ENCODE measurements at places on chromosomes 12 and 14.

- DNase-seq: no peak
Observed at GRCh38 chr12:7142056-7142644, 12.0 kb downstream of the CLSTN3 start.

- DNase-seq: no peak
Observed at GRCh38 chr12:42490261-42490842, 99.2 kb downstream of the PRICKLE1 start.

- DNase-seq: no peak
Observed at GRCh38 chr12:66210840-66211239, 21.8 kb downstream of the IRAK3 start.

DNA sequence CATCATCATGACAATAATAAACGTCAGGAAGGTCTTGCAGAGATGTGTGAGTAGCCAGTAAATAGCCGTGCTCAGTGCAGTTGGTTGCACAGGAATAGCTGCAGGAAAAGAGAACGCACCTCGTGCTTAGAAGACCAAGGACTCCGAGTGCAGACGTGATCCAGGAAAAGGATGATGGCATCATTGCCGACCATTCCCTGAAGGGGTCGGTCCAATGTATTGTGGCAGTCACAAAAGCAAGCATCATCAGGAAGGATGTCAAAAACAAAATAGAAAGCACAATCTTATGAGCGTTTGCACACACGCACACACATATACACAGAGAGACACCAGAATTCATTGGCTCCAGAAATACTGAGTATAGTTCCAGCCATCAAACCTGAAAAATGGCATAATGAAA is 12.8 kb downstream of the DUSP6 start:
- DNase-seq: no peak

DNA sequence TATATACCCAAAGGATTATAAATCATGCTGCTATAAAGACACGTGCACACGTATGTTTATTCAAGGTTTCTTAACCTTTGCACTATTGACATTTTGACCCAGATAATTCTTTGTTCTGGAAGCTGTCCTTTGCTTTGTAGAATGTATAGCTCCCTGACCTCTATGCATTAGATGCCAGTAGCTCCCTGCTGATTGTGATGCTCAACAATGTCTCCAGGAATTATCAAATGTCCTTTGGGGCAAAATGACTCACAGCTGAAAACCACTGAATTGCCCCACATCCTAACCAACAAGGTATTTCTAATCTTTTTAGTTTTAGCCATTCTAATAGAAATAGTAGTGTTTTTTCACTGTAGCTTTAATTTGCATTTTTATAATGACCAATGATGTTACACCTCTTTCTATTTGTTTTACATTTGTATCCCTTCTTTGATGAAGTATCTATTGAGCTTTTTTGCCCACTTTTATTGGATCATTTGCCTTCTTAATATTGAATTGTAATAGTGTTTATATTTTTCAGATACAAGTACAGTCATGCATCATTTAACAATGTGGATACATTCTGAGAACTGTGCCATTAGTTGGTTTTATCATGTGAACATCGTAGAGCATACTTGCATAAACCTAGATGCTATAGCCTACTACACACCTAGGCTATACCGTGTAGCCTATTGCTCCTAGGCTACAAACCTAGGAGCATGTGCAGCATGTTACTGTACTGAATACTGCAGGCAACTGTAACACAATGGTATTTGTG is 10.4 kb upstream of the NOPCHAP1 start:
- DNase-seq: peak; percentile 33

DNA sequence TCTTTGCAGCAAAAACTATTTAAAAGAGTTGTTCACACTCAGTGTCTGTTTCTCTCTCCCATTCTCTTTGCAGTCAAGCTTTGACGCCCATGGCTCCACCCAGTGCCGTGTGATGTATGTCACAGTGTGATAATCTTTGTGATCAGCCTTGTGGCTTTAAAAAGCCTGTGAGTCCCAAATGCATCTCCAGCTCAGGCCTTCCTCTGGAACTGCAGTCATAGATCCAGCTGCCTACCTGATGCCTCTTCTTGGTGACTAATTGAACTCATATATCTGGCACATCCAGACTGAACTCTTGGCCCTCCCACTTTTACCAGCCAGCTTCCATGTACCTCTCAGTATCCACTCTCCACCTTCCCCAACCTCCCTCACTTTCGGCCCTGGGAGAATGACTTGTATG is 182.8 kb upstream of the ARHGAP5 start:
- DNase-seq: no peak

- DNase-seq: peak; percentile 35
Observed at GRCh38 chr14:99774556-99775307, 18.5 kb upstream of the EML1 start.

DNA sequence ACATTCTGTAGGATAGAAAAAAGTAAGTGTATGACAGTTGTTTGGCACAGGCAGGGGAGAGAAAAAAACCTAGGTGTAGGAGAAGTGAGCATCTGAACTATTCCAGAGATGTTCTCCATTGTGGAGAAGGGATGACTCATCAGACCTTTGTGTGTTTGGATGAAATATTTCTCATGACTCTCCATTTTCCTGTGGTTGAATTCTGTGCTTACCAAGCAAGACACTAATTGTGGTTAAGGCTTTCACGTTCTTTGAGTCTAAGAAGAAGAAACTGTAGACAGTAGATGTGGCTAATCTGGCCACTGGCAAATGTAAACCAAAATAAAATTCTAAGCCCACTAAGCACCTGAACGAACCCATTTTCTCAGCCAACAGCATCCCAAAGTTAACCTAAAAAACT is 107.9 kb upstream of the GZMB start:
- peak; percentile 20 for DNase-seq

DNA sequence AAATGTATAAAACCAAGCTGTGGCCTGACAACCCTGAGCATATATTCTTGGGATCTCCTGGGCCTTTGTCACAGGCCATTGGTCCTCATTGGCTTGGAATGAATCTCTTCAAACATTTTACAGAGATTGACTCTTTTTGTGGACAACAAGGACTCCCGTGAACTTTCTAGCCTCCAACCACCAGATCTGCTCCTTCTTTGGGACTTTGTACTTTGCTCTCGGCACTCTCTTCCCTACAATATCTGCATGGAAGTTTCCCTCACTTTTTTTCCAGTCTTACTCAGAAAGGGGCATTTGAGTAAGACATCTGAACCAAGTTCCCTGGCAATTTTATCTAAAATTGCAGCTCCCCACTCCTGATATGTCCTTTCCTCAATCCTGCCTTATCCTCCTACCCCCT is 158.8 kb downstream of the PHLDA1 start:
- DNase-seq: no peak

- DNase-seq: peak; percentile 64
Observed at GRCh38 chr12:44930972-44931600, 55.0 kb upstream of the NELL2 start.

- no peak for DNase-seq
Observed at GRCh38 chr14:63453443-63453936, 89.7 kb downstream of the PPP2R5E start.

DNA sequence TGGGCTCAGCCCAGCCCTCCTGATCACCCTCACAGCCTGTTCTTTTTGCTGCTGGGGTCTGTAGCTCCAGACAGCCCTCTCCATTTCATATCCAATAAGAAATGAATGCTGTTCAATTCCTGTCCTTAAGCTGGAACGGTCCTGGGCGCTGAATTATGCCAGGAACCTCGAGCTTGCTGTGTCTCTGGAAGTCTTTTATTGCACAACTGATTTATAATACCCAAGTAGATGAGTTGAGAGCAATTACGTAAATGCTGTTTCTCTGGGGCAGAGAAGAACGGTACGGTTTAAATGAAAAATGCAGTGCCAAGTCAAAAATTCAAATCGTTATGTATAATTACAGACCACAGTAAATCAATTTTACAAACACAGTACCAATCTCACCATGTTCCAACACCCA is 161.0 kb downstream of the SAMD4A start:
- DNase-seq: no peak

GRCh38 chr12:64600164-64600561 is 10.1 kb upstream of the RASSF3 start:
- no peak for DNase-seq

- no peak for DNase-seq
Observed at GRCh38 chr12:29858270-29858786, 74.6 kb upstream of the TMTC1 start.

DNA sequence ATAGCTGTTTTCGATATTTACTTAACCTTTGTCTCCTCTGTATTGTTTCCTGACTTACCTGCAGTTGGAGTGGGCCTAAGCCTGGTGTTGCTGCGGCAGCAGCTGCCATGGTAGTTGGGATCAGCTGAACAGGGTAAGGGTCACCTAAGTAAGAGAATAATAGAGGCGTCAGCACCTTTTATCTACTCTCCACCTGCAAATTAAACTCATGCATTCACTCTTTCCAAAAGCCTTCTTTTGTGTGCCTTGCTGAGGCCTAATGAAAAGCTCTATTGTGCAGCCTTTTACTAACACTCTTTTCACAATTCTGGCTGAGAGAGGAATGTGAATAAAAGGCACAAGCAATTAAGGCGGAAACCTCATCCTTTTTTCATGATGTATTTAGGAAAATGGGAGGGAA is 308.7 kb downstream of the SOX5 start:
- DNase-seq: no peak

GRCh38 chr14:95725685-95726336 is 11.9 kb upstream of the TCL1A start:
- no peak for DNase-seq

DNA sequence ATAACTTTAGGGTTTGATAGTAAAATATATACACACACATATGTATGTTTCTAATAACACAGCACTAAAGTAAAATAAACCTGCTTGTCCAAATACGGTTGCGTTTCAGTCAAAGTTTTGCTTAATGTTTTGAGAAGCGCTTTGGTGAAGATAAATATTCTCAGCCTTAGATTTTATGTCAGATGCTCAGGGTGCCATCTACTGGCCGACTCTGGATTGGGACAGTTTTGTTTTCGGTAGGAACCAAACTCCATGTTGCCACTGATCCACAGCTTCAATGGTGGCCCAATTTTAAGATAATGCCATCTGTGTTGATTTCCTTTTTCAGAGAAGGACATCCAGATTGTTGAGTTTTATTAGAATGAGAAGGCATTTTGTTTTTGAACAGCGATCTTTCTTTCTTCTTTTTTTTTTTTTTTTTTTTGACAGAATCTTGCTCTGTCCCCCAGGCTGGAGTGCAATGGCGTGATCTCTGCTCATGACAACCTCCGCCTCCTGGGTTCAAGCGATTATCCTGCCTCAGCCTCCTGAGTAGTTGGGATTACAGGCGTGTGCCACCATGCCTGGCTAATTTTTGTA is 43.1 kb downstream of the LLPH start:
- DNase-seq: peak; percentile 79

All from astrocyte of the spinal cord (primary cell).